ENCODE measurements at places on chromosomes 5 and 9.
A peak's percentile ranks its signal among the peaks of the same experiment; 100 is the strongest.

DNA sequence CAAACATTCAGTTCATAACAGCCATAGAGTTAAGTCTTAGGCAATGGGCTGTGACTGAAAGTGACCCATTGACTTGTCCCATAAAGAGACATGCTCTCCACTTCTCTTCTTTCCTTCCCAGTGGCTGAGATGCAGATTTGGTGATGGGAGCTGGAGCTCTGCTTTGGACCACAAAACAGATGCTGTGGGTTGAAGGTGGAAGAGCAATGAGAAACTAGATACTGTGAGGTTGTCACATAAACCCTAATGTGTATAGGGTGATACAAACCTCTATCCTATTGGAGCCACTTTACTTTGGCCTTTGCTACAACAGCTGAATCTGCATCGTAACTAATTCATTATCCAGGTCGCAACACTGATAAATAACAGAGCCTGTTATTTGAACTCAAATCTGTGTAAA lies 192.0 kb downstream of the TTC39B start:
- no peak for DNase-seq

GRCh38 chr9:136935651-136936050 lies 8.9 kb downstream of the FBXW5 start:
- no peak for DNase-seq

DNA sequence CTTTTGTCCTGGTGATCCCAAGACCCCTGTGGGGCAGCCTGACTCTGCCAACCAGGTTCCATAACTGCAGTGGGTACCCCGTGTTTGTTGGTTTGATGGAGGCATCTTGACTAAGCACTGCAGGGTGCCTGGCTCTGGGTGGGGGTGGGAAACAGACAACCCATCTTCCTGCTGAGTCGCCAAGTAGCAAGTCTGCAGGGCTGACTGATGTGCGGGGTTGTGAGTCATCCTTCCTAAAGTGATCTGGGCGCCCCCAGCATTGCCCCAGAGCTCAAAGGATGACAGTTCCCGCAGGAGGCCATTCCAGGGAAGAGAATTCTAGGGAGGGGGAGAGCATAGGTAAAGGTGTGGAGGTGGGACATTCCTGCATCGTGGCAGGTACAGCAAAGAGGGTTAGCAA lies 23.5 kb downstream of the DAB2IP start:
- no peak for DNase-seq

DNA sequence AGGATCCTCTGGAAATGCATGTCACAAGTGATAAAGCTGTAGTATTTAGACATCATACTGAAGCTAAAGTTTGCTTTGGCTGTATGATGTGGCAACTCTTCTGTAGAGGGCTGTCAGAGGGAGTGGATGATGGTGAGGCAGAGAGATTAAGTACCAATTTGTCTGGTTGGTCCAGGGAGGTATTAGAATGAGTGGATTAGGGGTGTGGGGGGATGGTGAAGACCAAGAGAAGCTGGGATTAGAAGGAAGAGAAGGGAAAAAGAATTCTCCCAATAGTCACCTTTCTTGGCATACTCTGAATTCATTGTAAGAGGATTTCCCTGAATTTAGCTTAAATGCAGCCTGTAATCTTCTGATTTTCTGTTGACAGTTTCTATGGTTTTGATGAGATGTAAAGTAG lies 3.6 kb downstream of the PCDHAC2 start:
- DNase-seq: no peak

GRCh38 chr5:149614034-149614907 lies 33.0 kb downstream of the ARHGEF37 start:
- DNase-seq: no peak

- DNase-seq: no peak
Measured at GRCh38 chr5:57338068-57338867, 144.3 kb downstream of the ACTBL2 start.

DNA sequence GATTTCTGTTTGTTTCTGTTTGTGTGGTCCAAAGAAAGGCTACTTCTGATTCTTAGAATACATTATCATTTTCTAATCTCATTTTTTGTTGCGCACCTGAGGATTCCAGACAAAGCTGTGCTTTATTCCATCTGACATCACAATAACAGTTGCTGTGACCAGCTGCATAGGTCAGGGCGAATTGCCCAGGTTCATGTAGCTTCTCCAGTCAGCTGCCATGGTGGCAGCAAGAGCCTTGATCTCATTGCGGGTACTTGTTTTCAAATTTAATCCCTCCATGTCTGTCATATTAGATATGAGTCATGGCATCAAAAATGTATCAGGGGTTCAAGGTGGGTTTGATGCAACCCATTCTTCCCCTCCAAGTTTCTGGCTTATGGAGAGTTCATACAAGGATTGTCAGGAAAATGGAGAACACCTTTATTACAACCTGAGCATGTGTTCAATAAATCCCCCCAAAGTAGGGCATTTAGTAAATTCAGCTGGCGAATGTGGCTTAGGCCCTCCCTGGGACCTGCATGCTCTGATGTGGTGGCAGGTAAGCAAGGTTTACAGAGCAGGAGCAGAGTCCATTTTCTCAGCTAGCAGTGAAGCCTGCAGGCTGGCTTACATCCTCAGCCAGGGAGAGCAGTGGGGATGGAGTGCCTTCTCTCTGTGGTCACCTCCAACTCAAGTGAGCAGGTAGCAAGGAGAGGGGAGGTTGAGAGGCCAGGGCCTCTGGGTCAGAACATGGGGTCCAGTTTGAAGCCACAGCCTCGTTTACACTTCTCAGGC lies 13.9 kb downstream of the CAVIN4 start:
- DNase-seq: no peak

GRCh38 chr5:152282331-152282730 lies 122.7 kb downstream of the NMUR2 start:
- DNase-seq: no peak

DNA sequence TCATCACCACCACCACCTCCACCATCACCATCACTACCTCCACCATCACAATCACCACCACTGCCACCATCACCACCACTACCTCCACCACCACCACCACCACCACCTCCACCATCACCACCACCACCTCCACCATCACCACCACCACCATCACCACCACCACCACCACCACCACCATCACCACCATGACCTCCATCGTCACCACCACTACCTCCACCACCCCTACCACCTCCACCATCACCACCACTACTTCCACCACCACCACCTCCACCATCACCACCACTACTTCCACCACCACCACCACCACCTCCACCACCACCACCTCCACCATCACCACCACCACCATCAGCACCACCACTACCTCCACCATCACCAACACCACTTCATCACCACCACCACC lies 23.5 kb upstream of the ADCY2 start:
- DNase-seq: no peak

DNA sequence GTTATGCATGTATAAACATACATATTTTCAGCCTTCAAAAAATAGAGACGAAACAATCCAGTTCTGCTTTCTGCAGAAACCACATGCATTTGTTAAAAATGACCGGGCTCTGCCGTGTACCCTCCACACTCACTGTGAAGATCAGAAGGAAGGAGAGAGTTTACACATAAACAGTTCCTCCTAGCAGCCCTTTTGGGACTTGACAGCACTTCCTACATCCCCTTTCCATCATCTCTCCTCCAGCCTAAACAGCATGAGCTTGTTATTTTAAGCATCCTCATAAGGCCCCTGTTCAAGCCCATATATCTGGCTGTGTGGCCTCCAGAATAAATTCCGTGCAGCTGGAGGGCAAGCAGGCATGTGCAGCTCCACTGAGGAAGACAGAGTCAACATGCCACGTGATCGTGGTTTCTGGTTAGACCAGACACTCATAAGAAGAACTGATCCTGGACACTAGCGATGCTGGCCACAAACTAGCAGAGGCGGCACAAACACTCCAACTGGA lies 42.2 kb downstream of the NIPAL4 start:
- DNase-seq: no peak

- DNase-seq: peak; percentile 47
Measured at GRCh38 chr5:84885485-84886258, 501.0 kb upstream of the EDIL3 start.

DNA sequence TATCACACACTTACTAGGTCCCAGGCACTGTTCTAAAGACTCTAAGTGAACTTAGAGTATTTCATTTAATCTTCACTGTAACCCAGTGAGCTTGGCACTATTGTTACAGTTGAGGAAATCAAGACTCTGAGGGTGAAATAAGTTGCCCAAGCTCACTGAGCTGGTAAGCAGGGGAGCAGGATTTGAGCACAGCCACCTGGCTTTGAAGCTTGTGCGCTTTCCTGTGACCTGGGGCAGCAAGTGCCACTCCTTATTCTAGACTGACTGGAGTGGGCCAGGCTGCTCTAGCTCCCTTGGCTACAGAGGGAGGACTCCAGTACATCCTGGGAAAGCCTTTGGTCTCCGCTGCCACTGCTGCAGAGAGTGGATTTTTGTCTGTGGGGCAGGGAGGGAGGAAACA lies 50.0 kb downstream of the RGS3 start:
- DNase-seq: no peak

DNA sequence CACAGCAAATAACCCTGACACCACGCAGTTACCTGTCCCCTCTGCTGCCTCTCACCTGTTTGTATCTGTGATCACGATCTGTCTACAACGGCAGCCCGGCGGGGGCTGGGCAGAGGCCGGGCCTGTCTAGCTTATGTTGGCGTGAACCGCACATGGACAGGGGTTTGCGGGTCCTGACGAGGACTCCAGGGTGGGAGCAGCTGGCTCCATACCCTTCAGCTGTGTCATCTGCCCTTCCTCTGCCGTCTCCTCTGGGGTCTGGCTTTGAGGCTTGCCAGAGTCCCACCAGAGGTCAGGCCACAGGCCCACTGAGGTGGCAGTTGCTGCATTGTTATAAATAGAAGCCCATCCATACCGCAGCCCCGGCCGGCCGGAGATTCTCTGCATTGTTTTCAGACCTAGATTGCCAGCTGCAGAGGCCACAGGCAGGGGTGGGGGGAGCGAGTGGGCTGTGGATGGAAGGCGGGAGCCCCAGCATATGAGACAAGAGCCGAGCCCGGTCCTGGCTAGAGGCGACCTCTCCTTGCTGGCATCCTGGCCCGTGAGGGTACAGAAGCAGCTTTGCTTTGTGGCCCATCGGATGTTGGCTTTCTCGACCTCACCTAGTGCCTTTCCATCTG lies 37.8 kb downstream of the FAM78A start:
- DNase-seq: no peak

- DNase-seq: no peak
Measured at GRCh38 chr9:95246547-95246946, 71.0 kb downstream of the FANCC start.

DNA sequence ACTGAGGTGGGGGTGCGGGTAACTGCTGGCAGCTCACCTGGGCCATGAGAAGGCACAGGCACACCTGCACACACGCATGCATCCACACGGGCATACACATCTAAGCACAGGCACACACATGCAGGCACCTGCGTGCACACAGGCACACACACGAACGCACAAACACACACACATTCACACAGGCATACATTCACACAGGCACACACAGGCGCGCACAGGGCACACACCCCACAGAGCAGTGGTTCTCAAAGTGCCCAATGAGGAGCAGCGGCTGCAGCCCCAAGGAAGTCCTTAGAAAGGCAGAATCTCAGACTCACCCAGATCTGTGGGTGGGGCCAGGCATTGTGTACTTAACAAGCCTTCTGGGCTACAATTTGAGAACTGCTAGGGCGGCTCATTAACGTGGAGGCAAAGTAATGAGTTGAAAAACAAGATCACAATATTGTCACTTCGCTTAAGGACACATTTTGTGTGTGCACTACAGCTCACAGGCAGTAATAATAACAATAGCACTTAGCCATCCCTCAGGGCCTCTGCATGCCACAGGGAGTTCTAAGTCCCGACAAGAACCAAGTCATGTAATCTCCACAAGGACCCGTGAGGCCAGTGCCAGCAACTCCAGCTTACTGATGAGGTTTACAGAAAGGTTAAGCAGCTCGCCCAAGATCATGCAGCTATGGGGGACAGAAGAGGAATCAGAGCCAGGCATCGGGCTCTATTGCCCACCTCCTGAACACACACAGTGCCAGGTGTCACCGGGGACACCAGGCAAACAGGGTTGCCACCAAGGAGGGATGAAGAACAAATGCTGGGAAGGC lies 91.6 kb downstream of the ROR2 start:
- no peak for DNase-seq

DNA sequence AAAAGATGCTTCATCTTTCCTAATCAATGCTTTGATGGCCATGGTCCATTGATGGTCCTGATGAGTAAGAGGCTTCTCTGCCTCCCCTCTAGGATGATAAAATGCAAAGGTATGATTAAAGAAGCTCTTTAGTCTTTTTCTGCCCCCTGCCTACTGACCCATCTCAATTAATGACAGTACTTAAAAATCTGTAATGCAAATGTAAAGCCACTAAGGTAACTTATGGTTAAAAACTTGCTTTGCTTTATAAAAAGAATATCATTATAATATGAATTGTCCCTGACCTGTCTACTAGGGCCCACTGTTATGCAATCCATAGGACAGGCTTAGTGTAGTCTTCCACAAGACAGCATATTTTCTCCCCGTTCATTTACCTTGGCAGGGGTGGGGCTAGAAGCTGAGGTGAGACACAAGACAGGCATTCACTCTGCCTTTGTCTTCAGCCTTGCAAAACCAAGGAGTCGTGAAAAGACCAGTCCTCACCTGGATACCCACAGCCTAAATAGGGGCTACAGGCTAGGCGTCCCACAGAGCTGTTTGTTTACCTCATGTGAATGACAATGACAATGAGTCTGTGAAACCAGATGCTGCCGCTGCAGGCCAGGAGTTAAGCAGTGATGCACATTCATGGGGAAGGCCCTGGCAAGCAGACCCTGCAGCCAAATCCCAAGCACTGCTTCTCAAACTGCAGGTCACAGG lies 60.4 kb downstream of the BNC2 start:
- no peak for DNase-seq

GRCh38 chr9:114343471-114344187 lies 14.0 kb downstream of the ORM2 start:
- DNase-seq: no peak

- DNase-seq: no peak
Measured at GRCh38 chr5:36662291-36662851, 56.0 kb downstream of the SLC1A3 start.

DNA sequence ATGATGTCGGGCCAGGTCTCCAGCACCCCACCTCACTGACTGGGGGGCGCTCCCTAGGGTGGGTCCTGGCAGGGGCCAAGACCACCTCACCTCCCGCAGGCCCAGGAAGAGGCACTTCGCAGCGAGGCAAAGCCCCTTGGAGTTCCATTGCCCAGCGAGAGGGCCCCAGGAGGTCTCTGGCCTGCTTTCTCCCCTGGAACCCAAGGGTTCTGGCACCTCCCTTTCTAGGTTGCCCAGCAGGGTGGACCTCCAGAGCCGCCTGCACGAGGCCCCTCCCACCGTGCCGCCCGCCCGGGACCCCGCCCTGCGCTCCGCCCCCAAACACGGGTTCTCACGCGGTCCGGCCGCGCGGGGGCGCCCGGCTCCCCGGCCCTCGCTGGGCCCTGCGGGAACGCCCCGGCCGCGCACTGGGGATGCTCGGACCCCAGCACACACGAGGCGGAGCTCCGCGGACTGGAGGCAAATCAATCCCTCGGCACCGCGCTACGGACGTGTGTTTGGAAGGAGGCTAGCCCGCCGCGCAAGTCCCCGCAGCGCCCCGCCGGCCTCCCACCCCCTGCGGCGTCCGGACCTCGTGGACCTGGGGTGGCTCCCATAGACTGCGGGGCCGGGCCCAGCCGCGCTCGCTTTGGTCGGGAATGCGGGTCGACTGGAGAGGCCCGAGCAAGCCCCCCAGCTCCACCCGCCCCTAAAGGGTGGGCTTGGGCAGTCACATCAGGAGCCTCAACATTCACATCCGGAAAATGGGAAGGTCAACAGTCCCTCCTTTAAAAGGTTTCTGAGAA lies 99.5 kb upstream of the LMX1B start:
- no peak for DNase-seq

All from AG04449 (cell line).